ENCODE measurements at places on chromosomes 1 and 21. TPM values are rescaled to one million over a fixed set of nuclear protein-coding genes. Genes with fewer than 3 reads are reported as not detected.

GRCh38 chr21:28904961-28905435, 87.7 kb downstream of the LTN1 start:
- no peak for DNase-seq

DNA sequence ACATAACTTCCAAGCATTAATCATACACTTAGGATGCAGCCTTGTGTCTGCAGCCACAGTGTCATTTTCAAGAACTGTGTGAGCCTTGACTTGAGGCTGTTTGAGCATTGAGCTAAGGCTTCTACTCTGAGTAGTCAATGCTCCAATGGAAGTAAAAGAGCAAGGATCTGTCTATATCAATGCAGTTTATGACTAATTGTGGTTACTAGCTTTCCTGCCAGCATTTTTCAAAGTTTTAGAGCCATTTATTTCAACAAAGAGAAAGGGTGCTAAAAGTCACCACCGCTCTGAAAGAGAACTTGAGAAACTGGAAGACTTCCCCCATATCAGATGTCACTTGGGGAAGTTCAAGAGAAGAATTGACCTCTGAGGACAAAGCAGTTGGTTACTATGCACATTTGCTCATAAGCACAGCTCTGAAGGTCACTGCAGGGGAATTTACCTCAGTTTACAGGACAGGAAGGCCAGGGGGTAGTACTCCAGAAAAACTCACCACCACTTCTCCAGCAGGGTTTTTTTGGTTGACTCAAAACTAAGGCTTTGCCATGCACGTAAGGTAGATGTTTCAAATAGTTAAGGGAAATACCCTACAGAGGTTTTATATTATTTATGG, 24.5 kb upstream of the RGS1 start:
- peak; percentile 96 for DNase-seq

DNA sequence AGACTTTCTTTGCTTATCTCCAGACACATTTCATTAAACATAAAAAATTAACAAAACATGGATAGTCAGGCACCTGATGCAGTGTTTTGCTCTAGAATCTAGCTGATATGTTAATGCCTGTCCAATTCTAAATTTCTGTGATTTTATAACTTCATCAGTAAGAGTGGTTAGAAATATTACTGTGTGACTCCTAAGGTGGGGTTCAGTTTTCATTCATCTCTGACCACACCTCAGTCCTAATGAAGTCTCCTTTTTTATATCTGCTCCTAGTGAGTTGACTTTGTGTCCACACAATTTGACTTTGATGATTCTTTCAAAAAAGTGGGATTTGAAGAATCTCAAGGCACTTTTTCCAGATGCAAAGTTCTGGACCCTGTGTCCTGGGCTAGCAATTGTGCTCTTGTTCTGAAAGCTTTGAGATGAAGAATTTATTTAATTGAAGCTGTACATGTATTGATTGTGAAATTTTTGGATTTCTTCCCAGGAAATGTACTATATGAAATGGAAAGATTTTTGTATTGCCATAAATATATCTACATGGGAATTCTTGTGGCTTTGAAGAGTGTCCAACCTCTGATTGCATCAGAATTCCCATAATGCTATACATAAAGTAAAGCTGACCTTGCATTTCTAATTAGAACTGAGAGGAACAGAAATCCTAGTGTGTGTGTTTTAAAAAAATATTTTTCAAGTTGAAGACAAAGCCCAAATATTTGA, 111.2 kb downstream of the GIPC2 start:
- DNase-seq: no peak

- peak; percentile 15 for DNase-seq
These were observed 254.7 kb downstream of the USH2A start for GRCh38 chr1:216168546-216168945.

CENPL gene
- 39.3 TPM for total RNA-seq

RGS8 gene
- total RNA-seq: under 0.01 TPM

GRCh38 chr1:162632217-162632666, at the start of gene DDR2:
DDR2 (plus strand) TSS chr1:162632464; CDS start chr1:162719064, 86,600 bp downstream.
- DNase-seq: peak; percentile 97

DNA sequence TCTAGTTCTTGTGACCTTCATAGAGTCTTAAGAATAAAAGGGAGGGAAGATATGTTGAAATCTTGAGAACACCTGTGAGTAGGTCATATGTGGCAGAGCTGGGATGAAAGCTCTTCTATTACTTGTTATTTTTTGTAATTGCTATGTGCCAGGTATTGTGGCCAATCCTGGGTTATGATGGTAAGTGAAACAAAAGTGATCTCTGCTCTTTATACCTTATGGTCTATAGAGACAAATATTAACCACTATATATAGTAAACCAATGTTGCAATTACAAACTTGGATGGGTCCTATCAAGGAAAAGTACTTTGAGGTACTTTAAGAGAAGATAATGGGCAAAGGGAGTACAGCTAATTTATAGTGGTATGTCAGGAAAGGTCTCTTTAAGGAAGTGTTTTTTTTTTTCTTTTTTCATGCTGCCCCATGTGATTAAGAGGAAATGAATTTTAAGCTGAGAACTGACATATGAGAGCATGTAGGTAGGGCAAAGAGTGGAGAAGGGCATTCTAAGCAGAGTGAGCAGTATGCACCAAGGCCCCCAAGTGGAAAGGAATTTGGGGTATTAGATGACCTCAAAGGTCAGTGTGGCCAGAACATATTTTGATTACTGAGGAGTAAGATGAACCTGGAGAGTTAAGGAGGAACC, 43.3 kb downstream of the POU2F1 start:
- no peak for DNase-seq

PTGER3 gene
- total RNA-seq: not detected

GRCh38 chr1:29646161-29646775, 409.9 kb downstream of the PTPRU start:
- no peak for DNase-seq

HEYL gene
- not detected for total RNA-seq

- DNase-seq: no peak
These were observed 450.6 kb upstream of the DAB1 start for GRCh38 chr1:57874418-57874877.

TRPM2 gene
- 6.7 TPM for total RNA-seq

DNA sequence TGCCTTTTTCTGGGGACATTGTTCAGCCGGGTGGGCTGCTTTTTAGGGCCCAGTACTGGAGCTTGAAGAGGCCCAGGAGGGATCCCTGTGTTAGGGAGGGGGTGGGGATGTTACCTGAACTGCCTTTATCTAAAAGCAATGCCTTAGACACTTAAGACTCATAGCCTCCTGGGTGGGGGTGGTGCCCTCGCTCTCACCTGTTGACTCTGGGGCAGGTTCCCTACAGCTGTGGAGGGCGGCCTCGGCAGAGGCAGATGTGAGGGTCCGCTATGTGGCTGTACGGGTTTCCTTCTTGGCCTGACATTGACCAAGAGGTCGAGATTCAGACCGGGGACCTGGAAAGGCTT, 716 bp downstream of the INAVA start:
- DNase-seq: no peak

YTHDF2 gene
- 46.0 TPM for total RNA-seq

GRCh38 chr1:198015309-198015708, 98.1 kb downstream of the LHX9 start:
- DNase-seq: no peak

TP73 gene
- total RNA-seq: not detected

DRAXIN gene
- total RNA-seq: 0.10 TPM

CHRM3 gene
- total RNA-seq: not detected

GRCh38 chr1:36729289-36729688, 246.6 kb upstream of the CSF3R start:
- no peak for DNase-seq

- DNase-seq: no peak
These were observed 9.2 kb downstream of the SPATA6 start for GRCh38 chr1:48462716-48463302.

DNA sequence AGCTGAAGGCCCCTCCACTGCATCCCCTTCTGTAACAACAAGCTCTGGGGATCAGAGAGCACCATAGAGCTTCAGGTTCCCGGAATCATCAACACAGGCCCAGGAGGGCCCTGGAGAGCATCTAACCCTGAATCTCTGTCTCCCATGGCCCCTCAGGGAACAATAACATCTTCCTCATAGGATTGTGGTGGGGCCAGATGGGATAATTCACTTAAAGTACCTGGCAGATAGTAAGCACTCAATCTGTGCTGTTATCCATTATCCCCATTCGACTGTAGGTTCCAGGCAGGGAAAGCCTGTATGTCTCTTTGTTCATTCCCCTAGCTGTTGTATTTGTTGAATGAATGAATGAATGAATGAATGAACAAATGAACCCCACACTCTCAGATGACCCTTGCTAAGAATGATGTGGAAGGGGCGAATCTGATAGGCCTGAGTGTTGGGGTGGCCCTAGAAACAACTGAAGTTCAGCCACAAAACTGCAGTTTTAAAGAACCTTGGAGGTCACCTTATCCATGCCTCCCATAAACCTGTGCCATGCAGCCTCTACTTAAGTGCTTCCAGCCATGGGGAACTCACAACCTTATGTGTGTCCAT, 14.5 kb downstream of the LAPTM5 start:
- DNase-seq: no peak

DNA sequence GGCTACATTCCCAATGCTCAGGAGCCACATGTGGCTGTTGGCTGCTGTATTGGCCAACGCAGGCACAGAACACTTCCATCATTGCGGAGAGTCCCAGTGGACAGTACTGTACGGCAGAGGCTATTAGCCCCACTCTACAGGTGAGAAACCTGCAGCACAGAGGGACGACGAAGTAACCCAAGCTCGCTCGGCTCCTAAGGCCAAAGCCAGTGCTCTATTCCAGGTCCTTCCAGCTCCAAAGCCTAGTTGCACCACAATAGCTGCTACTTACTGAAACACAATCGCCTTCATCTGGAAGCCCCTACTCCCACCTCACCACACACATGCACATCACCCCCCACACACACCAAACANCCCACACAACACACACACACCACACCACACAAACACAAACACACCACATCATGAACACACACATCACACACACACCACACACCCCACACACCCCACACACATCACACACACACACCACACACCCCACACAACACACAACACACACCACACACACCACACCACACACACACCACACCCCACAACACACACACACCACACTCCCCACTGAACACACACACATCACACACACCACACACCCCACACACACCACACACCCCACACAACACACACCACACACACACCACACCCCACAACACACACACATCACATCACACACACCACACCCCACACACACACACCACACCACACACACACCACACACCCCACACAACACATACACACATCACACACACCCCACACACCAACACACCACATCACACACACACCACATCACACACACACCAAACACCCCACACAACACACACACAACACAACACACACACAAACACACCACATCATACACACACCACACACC, 3.2 kb downstream of the LYPD8 start:
- peak; percentile 46 for DNase-seq

- no peak for DNase-seq
These were observed 205.7 kb downstream of the USP25 start for GRCh38 chr21:15935530-15935929.

PODN gene
- not detected for total RNA-seq

DNA sequence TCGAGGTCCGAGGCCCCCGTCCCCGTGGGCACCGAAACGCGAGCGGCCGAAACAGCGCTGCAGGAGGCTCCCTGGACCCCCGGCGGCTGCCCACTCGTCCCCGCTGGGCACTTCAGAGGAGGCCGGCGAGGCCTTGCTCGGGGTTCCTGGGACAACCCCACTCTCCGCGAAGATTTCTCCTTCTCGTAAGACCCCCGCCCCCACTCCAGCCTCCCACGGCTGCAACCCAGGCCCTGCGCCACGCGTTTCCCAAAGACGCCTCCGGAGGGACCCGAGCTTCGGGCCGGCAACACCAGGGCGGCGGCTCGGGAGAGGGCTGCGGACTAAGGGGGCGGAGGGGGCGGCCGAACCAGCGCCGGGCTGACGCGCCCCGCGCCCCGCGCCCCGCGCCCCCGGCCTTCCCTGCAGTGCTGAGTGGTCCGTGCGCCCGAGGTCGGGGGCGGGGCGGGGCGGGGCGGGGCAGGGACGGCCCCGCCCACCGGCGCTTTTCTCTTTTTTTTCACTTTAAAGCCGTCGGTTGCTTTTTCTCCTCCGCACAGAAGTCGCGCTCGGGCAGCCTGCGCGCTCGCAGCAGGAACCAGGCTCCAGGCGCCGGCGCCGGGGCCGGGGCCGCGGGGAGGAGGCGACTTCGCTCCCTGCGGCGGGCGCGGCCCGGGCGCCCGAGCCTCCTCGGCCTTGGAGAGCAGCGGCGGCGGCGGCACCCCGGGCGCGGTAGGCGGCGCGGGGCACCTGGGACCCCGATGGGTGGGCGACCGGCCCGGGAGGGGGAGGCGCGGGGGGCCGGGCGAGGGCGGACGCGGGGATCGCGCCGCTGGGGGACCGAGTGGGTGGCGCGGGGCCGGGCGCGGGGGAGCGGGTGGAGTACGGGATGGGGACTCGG, at the start of gene SPSB1:
SPSB1 (plus strand) TSS at position 534 of the 880 bp plus-strand sequence. CDS start 62,998 bp downstream, outside the sequence.
- peak; percentile 83 for DNase-seq

GRCh38 chr1:51313961-51314777, 16.2 kb downstream of the TTC39A start:
- DNase-seq: peak; percentile 53

CDCP2 gene
- not detected for total RNA-seq

DNA sequence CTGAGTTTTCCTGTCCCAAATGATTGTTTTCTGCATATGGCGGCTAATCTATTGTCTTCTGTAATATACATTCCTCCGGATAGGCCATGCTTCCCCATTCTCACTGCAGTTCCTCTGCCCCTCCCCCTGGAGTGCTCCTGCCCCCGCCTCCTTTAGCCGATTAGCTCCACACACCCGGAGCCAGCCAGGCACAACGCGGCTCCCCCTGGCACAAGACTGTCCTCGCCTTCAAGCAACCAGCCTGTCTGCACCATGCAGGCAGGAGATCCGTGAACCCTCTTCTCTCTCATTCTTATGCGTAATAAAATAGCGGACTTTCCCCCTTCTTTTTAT, 18.0 kb downstream of the SERTAD4 start:
- DNase-seq: peak; percentile 74

- DNase-seq: no peak
These were observed 1369.1 kb upstream of the ADGRL4 start for GRCh38 chr1:80375662-80376061.

DNA sequence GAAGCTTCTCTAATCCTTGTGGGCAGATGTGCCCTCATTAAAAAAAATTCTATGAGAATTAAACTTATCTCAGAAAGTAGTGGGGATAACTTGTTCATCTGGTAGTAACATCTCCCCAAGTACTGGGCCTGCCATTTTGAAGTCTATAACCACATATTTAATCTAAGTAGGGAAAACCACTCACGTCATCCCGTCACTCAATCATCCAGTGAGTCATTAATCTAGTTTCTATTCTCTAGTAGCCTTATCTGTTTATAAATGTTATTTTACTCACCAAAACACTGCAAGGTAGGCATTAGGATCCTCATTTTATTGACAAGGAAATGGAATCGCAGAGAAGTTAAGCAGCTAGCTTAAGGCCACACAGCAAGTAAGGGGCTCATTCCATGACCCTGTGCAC, 221.9 kb downstream of the ATG4C start:
- DNase-seq: peak; percentile 14

TFAP2E gene
- 0.96 TPM for total RNA-seq

HAPLN2 gene
- not detected for total RNA-seq

Measured in RPMI7951 (cell line).